ENCODE measurements at places on chromosomes 5 and 9. TPM values are rescaled to one million over a fixed set of nuclear protein-coding genes. Genes with fewer than 3 reads are reported as not detected.

DNA sequence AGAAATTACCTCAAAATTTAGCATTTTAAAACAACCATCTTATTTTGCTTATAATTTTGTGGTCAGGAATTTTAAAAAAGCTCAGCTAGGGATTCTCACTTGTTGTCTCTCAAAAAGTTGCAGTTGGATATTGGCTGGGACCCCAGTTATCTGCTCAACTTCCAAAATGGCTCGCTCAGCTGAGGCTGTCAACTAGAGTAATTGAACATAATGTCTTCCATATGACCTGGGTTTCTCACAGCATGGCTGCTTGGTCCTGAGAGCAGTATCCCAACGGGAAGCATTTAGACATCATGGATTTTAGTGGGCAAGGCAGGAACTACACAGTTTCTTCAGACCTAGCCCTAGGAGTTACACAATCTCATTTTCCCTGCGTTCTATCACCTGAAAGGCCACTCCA, 63.6 kb upstream of the SPEF2 start:
- DNase-seq: no peak
- H3K27me3 ChIP-seq: no peaks in the 10 kb centered on the region
- H3K4me1 ChIP-seq: no peaks in the 10 kb centered on the region
- H3K36me3 ChIP-seq: peaks cover 5% of the 10 kb centered on the region
- H3K27ac ChIP-seq: no peak overlapping the region

DNA sequence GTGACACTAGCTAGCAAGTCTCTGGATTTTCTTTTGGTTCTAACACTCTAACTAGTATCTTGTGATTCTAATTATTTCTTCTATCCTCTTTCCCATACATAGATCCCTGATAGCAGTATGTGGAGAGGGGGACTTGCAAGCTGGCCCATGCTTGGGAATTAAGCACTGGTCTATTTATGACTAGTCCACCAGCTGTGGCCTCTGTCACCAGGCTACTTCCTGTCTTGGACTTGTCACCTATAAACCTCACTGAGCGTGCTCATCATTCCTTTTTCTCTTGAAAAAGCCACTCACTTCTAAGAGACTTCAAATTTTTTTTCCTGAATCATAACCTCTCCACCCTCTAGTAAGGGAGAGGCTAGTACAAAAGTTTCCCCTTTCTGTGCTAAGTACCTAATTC, 32.3 kb upstream of the MAMDC2 start:
- H3K4me3 ChIP-seq: no peak overlapping the region
- no peak overlapping the region for H3K27ac ChIP-seq
- H3K4me1 ChIP-seq: no peaks in the 10 kb centered on the region
- peaks cover 18% of the 10 kb centered on the region for H3K27me3 ChIP-seq
- no peaks in the 10 kb centered on the region for H3K36me3 ChIP-seq

- no peaks in the 10 kb centered on the region for H3K4me1 ChIP-seq
- peaks cover 13% of the 10 kb centered on the region for H3K36me3 ChIP-seq
- no peak for DNase-seq
Measured at GRCh38 chr5:157088342-157088990, 20.4 kb downstream of the HAVCR2 start.

GRCh38 chr9:121009650-121010049, 40.4 kb downstream of the C5 start:
- H3K27ac ChIP-seq: no peak overlapping the region
- H3K36me3 ChIP-seq: no peaks in the 10 kb centered on the region
- H3K4me3 ChIP-seq: no peak overlapping the region
- peaks cover 8% of the 10 kb centered on the region for H3K4me1 ChIP-seq

DNA sequence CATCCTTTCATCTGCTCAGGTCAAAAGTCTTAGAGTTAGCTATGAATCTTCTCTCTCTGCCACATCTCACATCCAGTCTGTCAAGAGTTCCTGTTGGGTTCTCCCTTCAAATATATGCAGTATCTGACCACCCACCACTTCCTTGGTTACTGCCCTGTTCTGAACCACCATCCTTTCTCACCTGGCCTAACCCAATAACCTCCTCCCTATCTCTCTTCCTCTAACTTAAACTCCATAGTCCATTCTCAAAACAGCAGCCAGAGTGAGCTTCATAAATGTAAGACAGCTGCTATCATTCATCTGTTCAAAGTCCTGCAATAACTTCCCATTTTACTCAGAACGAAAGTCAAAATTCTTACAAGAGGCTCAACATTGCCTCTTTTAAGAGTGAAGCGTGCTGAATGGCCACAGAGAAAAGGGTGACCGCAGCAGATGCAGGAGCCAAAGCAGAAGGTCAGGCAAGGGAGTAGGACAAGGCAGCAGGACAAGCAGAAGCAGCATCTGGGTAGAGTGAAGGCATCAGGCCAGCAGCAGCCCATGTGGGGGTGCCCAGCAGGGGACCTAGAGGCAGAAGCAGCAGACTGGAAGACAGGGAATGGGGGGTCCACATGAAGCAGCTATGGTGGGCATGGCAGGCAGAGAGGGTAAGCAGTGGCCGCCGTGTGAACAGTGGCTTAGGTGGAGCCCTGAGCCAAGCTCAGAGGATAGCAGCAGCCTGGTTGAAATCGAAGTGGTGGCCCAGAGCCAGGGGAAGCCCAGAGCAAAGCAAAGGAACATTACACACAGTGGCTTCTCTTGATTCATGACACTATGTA, 39.3 kb upstream of the CDC42SE2 start:
- no peaks in the 10 kb centered on the region for H3K27me3 ChIP-seq
- H3K27ac ChIP-seq: no peak overlapping the region
- DNase-seq: no peak
- peaks cover 2% of the 10 kb centered on the region for H3K36me3 ChIP-seq
- peaks cover 4% of the 10 kb centered on the region for H3K4me1 ChIP-seq

DNA sequence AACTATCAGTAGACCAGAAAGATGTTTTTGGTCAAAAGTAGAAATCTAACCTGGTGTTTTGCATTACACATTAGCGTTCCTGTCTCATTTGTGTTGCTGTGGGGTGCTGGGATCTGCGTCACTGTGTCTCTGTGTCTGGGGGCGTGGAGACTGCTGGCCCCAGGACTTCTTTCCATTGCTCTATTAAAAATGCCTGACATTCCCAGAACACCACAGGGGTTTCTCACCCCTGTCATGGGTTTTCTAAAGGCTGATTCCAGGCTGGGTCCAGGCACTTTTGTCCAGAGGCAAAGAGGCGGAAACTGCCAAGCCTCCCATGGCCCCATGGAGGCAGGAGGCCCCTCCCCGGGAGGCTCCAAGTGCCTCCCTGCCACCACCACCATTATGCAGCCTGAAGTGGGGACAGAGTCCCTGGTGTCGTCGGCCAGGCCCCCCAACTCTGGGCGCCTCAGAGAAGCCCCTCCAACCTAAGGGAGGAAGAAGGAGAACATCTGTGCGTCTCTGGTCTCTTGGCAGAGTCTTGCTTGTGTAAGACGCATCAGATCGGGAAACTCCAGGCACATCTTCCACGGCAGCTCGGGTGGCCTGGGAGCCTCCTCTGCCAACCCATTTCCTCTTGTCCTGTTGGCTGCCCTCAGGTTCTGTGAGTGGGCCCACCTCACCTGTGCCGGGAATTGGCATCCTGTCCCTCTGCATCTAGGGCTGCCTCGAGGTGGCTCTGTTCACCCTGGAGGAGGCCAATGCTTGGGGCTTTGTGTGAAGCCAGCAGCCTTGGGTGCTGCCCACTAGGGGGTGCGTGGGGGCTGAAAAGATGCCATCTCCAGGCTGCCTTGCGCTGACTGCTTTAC, 13.8 kb upstream of the PLEKHG4B start:
- H3K27me3 ChIP-seq: peaks cover 4% of the 10 kb centered on the region
- no peak overlapping the region for H3K4me3 ChIP-seq
- DNase-seq: peak; percentile 38

- H3K36me3 ChIP-seq: no peaks in the 10 kb centered on the region
- DNase-seq: no peak
- no peaks in the 10 kb centered on the region for H3K4me1 ChIP-seq
- H3K4me3 ChIP-seq: no peak within 1 kb of the TSS
- H3K27ac ChIP-seq: no peak within 1 kb of the TSS
Measured at GRCh38 chr5:156326718-156327259, at the start of gene SGCD. TSS of gene SGCD (plus strand) at chr5:156327164.

- no peak for DNase-seq
- no peaks in the 10 kb centered on the region for H3K4me1 ChIP-seq
- H3K27ac ChIP-seq: no peak overlapping the region
- H3K36me3 ChIP-seq: no peaks in the 10 kb centered on the region
Measured at GRCh38 chr5:93053825-93054224, 527.2 kb downstream of the NR2F1-AS1 start.

GRCh38 chr5:62258654-62259053, 47.4 kb upstream of the KIF2A start:
- H3K27ac ChIP-seq: no peak overlapping the region
- no peaks in the 10 kb centered on the region for H3K27me3 ChIP-seq
- no peak for DNase-seq
- H3K4me3 ChIP-seq: no peak overlapping the region
- H3K4me1 ChIP-seq: peaks cover 62% of the 10 kb centered on the region
- peaks cover 8% of the 10 kb centered on the region for H3K36me3 ChIP-seq

DNA sequence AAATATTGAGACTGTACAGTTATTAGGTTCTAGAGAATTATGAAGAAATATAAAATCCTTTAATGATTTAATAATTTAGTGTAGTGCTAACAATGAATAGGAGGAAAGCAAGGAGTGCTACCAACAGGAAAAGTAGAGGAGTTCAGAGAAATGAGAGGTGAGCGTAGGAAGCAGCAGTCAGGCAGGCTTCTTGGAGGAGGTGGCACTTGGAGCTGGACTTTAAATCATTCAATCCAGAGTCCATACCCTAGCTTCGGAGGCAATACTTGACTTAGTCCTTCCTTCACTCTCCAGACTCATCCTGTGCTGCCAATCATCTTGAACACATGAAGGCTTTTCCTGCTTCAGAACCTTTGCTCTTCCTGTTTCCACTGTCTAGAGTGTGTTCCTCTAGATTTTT, 254.3 kb downstream of the GRIA1 start:
- no peaks in the 10 kb centered on the region for H3K4me1 ChIP-seq
- H3K4me3 ChIP-seq: no peak overlapping the region
- no peaks in the 10 kb centered on the region for H3K36me3 ChIP-seq
- peaks cover 19% of the 10 kb centered on the region for H3K27me3 ChIP-seq
- no peak for DNase-seq

GRCh38 chr5:115170929-115171510, 1.3 kb upstream of the TRIM36 start:
- peaks cover 63% of the 10 kb centered on the region for H3K27me3 ChIP-seq
- H3K4me3 ChIP-seq: peak overlapping the region; percentile 91
- H3K27ac ChIP-seq: no peak overlapping the region
- DNase-seq: no peak
- H3K36me3 ChIP-seq: peaks cover 4% of the 10 kb centered on the region

- no peaks in the 10 kb centered on the region for H3K36me3 ChIP-seq
- H3K4me1 ChIP-seq: peaks cover 35% of the 10 kb centered on the region
- H3K4me3 ChIP-seq: no peak overlapping the region
- no peak overlapping the region for H3K27ac ChIP-seq
- H3K27me3 ChIP-seq: peaks cover 6% of the 10 kb centered on the region
- DNase-seq: no peak
Measured at GRCh38 chr9:136550439-136551289, 4.8 kb upstream of the NOTCH1 start.

DNA sequence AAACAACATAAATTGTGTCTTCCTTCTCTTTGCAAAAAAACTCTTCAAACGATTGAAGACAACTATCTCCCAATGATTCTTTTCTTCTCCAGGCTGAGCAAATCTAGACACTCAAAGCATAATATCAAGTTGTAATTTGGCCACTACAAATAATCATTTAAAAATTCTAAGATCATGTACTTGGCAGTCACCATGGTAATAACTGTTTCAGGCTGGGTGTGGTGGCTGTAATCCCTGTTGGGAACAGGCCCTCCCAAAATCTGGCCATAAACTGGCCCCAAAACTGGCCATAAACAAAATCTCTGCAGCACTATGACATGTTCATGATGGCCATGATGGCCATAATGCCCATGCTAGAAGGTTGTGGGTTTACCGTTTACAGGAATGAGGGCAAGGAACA, 52.0 kb downstream of the PJA2 start:
- no peaks in the 10 kb centered on the region for H3K4me1 ChIP-seq
- peaks cover 5% of the 10 kb centered on the region for H3K36me3 ChIP-seq
- H3K27me3 ChIP-seq: no peaks in the 10 kb centered on the region
- H3K27ac ChIP-seq: no peak overlapping the region
- no peak overlapping the region for H3K4me3 ChIP-seq

The CLIC3 gene
- total RNA-seq: 0.65 TPM

The NSD1 gene
- total RNA-seq: 114 TPM

The ADAMTSL2 gene
- 0.17 TPM for total RNA-seq

The FAM153A gene
- total RNA-seq: 58.1 TPM

The SHISAL2B gene
- total RNA-seq: not detected

The LECT2 gene
- total RNA-seq: not detected

Data from activated T-cell treated with anti-CD3 and anti-CD28 coated beads, Interleukin-2, amount 50 U/mL, for 72 hours (primary cell).